ENCODE measurements at places on chromosomes 1 and 21.

- DNase-seq: no peak
Measured at GRCh38 chr1:178682429-178682828, 42.6 kb upstream of the RALGPS2 start.

- no peak for DNase-seq
Measured at GRCh38 chr1:45097944-45098343, 85.9 kb downstream of the UROD start.

DNA sequence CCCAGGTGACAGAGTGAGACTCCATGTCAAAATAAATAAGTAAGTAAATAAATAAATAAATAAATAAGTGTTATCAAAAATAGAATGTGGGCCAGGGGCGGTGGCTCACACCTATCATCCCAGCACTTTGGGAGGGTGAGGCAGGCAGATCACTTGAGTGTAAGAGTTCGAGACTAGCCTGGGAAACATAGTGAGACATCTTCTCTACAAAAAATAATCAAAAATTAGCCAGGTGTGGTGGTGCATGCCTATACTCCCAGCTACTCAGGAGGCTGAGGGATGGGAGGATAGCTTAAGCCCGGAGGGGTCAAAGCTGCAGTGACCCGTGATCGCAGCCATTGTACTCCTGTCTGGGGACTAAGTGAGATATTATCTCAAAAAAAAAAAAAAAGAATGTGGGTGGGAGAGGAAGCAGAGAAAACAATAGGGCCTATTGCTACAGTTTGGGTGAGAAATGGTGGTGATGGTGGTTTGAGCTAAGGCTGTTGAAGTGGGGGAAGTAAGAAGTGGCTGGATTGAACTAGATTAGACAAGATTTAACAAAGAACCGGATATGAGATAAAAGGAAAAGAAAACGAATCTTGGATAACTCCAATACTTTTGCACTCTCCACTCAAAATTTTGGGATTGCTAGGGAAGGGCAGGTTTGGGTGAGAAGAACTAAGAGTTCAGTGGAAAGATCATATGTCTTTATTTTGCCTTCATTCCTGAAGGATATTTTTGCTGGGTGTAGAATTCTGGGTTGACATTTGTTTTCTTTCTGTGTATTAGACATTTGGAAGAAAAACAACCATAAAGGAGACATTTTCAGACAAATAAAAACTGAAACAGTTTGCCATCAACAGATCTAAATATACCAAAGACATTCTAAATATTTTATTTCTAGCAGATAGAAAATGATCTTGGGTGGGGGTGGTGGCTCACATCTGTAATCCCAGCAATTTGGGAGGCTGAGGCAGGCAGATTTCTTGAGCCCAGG, 57.1 kb upstream of the SPOCD1 start:
- no peak for DNase-seq

DNA sequence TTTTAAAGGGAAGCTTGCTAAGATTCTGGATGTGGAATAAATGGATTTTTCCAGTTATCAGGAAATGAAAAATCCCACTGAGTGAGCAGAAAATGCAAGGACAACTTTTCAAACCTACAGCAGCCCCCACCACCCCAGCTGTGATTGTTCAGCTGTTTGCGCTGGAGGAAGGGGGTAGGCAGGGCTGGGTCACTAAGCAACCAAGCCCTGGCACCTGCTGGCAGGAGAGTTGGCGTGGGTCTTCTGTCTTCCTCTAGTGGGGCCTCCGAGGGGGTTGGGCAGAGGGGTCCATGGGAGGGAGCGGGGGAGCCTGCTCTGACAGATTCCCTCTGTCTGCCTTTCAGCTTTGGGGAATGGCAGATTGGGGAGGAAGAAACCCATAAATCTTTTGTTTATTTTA, 45.3 kb downstream of the EIF2D start:
- DNase-seq: no peak

- DNase-seq: no peak
Measured at GRCh38 chr21:36658926-36659325, 40.0 kb upstream of the SIM2 start.

GRCh38 chr1:99648107-99648506, 2.2 kb downstream of the PALMD start:
- no peak for DNase-seq

- no peak for DNase-seq
Measured at GRCh38 chr1:156281281-156281680, 1.3 kb downstream of the SMG5 start.

DNA sequence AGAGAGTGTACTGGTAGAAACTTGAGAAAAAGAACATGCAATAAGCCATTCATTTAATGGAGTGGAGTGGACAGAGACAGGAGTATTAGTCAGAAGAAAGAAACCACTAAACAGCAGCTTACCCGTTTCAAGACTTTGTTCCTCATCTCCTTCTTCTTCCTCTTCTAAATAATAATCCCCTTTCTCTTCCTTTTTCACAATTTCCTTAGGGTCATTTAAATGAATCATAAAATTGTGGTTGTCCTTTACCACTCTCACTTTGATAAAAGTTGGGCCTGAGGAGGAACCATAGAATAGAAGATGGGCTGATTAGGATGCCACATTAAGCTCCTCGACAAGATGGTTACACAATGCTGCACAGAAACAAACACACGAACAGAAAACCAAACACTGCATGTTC, 109.6 kb downstream of the WDR3 start:
- DNase-seq: no peak

- no peak for DNase-seq
Measured at GRCh38 chr1:9375912-9376311, 83.2 kb downstream of the SPSB1 start.

- DNase-seq: no peak
Measured at GRCh38 chr1:193558491-193559028, 372.1 kb upstream of the B3GALT2 start.

DNA sequence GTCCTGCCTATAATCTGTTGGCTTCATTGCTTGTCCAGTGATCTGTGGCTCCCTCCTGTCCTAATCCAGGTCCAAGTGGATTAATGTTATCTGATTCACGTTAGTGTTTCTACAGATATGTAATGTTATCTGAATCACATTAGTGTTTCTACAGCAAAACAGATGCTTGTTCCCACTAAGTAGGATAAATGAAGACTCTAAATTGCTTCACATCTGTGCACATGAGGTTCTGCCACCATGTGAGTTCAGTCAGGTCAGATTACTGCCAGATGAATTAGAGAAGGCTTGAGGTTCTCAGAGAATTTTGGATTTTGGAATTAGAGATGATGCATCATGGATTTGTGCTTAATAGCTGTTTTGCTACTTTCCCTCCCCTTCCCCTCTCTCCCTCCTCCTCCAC, 13.2 kb downstream of the DISC1 start:
- DNase-seq: no peak

DNA sequence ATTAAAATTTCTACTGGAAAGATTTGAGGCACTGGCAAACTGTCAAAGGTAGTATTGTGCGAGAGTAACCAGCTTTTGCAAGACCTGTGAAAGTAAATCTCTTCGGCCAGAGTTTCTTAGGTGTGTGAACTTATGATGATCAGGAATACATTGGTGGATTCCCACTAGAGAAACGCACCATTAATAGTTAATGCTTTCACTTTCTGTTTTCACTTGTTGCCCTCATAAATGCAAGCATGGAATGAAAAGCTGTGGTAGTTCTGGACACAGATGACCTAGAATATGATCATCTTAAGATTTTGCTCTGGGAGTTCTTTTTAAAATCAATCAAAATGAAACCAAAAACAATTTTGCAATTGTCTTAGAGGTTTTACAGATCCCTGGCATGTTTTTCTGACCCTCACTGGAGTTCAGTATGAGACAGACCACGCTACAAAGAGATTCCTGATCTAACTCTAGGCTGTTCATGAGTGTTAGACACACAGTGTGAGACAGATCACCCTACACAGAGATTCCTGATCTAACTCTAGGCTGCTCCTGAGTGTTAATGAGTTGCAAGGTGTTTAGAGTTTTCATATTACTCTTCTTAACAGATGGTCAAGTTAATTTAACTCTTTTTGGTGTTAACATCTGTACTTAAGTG, 98.8 kb downstream of the SDCCAG8 start:
- no peak for DNase-seq

DNA sequence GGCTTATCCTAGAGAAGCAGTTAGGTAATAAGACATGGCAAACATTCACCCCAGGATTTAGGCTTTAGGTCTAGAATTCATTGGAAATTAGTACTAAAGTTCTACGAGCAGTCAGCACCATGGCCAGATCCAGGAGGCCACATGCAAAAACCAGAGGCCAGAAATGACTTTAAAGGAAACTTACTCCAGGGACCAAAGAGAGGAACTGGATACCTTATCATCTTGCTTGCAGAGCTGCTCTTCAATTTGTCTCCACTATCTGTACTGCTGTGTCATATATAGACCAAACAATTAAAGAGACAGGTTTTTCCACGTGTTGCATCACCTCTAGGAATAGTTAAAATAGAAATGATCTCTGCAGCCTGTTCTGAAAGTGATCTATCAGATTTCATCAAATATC, 127.8 kb downstream of the LMX1A start:
- no peak for DNase-seq

- no peak for DNase-seq
Measured at GRCh38 chr1:229296541-229296941, 25.6 kb downstream of the RAB4A start.

- DNase-seq: no peak
Measured at GRCh38 chr1:208855403-208855802, 611.2 kb upstream of the PLXNA2 start.

GRCh38 chr1:195462646-195463045, 1145.6 kb downstream of the KCNT2 start:
- DNase-seq: no peak
